ENCODE measurements at places on chromosomes 3 and 15. TPM values are rescaled to one million over a fixed set of nuclear protein-coding genes. Genes with fewer than 3 reads are reported as not detected.

DNA sequence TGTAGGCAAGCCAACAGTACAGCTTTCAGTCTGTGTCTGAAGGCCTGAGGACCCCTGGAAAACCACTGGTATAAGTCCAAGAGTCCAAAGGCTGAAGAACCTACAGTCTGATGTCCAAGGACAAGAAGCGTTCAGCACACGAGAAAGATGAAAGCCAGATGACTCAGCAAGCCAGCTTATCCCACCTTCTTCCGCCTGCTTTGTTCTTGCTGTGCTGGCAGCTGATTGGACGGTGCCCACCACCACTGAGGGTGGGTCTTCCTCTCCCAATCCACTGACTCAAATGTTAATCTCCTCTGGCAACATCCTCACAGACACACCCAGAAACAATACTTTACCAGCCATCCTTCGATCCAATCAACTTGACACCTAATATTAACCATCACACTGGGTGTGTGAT, 59.0 kb upstream of the PDZRN3 start:
- no peaks in the 10 kb centered on the region for H3K36me3 ChIP-seq
- no peaks in the 10 kb centered on the region for H3K4me1 ChIP-seq
- H3K27ac ChIP-seq = no peak overlapping the region

GRCh38 chr3:120682095-120682681, at the start of gene HGD:
Gene HGD (minus strand): TSS chr3:120682239. CDS start chr3:120682111, 128 bp downstream.
- H3K27ac ChIP-seq = peak within 1 kb of the TSS; percentile 91
- H3K4me1 ChIP-seq = peaks cover 40% of the 10 kb centered on the region
- peak; percentile 85 for DNase-seq
- no peaks in the 10 kb centered on the region for H3K36me3 ChIP-seq
- peak within 1 kb of the TSS; percentile 20 for H3K4me3 ChIP-seq

DNA sequence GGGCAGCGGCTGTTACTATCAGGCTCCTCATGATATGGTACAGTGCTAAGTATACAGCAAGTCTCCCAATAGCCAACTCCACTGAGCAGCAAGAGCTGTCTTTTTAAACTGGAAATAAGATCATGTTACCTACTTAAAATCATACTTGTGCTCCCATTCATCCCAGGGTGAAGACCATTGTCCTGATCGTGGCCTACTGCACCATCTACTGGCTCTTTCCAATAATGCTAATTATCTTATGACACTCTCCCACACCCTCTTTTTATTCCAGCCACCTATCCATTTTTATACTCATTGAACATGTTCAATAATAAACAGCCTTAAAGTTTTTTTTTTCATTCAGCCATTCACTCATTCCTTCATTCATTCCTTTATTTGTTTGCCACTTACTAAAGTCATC, 117.7 kb downstream of the GBE1 start:
- no peak overlapping the region for H3K4me3 ChIP-seq
- H3K27ac ChIP-seq = no peak overlapping the region
- H3K4me1 ChIP-seq = no peaks in the 10 kb centered on the region
- H3K27me3 ChIP-seq = no peaks in the 10 kb centered on the region

The SRPRB gene
- total RNA-seq = 26.9 TPM

The SLC28A2 gene
- total RNA-seq = not detected

Measured in thyroid gland (tissue), 4 donors.